GM04503 (cell line): ENCODE measurements at places on chromosomes 4 and X.

- peak; percentile 44 for DNase-seq
Observed at GRCh38 chrX:43958529-43958928, 14.7 kb downstream of the NDP start.

DNA sequence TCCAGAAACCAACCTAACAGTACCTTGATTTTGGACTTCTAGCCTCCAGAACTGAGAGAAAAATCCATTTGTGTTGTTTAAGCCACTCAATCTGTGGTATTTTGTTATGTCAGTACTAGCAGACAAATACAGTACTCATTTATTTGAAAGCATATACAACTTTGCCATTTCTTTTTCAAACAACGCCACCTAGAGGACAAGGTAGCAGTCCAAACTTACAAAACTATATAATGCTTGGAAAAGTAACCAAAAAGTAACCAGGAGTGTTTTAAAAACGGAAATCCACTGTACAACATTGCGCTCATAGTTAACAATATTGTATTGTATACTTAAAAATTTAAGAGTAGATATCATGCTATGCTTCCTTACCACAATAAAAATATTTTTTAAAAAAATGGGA lies 37.0 kb upstream of the FGF13 start:
- no peak for DNase-seq

DNA sequence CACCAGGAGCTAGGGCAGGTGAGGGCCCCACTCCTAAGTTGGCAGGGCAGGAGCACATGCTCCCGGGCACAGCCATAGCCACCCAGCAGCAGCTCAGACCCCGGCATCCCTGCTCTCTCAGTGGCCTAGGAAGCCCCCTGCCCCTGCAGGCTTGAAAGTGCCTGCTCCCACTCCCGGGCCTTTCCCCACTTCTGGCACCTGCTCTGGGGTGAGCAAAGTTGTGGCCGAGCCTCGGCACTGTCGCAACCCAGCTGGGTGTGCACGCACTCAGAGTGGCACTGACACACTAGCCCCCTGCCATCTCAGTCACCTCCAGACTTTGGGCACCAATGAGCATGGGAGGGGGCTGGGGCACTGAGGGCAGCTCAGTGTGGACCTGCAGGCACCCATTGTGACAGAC lies 60.8 kb upstream of the CDKN2AIP start:
- no peak for DNase-seq

DNA sequence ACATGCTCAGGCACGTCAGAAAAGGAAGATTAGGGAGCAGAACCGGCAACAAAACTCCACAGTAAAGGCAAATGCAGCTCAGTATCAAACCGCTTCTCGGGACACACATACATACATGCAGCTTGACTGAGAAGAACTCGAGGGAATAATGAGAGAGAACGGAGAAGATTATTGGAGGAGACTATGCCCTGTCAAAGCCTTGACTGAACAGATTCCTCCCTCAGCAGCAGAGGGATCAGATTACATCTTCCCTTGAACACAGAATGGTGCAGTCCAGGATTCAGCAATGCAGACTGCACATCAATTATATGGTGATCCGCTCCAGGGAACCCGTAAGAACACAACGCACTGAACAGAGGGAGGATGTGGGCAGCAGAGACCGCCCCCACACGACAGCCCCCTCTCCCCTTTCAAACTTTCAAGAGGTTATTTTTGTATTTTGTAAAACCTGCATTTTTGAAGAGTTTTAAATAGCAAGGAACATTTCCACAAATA lies 183.2 kb downstream of the FBXW7 start:
- DNase-seq: peak; percentile 93

DNA sequence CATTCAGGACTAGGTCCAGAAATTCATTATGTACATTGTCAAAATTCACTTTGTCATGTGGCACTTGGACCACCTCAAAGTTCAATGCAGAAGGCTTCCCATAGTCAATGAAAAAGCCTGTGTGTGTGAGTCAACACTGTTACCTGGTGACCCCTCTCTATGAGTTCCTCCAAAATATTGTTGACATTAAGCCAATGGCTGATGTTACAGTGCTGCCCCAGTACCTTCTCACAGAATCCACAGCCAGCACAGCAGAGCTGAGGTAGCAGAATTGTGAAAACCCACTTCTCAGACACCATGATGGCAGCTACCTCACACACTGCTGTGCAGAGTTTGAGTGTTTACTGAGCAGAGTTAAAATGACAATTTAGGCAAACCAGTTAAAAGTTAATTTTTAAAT lies 22.4 kb upstream of the UGT2B4 start:
- DNase-seq: no peak

DNA sequence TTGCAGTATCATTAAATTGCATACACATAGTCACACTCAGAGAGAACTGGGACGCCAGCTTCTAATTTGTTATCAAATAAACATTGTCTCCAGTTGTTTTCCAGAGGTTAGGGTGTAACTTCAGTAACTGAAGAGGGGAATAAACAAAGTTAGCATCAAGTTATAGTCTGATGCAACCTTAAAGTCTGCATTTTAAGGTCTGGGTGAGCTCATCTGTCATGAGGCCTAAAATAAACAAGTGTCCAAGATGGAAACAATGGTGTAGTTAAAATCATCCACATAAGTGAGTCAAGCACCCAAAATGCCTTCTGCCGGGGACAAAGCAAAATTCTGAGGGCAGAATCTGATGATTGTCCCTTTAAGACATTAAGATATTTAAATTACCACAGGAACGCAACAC lies 70.3 kb upstream of the EMCN start:
- DNase-seq: no peak

DNA sequence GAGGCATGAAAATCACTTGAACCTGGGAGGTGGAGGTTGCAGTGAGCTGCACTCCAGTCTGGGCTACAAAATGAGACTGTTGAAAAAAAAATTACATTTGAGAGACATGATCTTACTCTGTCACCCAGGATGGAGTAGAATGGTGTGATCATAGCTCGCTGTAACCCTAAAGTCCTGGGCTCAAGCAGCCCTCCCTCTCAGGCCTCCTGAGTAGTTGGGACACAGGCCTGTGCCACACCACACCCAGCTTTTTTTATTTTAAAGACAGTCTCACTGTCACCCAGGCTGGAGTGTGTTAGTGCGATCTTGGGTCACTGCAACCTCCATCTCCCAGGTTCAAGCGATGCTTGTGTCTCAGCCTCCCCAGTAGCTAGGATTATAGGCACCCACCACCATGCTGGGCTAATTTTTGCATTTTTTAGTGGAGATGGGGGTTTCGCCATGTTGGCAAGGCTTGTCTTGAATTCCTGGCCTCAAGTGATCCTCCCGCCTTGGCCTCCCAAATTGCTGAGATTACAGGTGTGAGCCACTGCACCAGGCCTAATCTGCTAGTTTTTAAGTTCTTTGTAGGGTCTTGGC lies 6.1 kb downstream of the RPS3A start:
- DNase-seq: no peak

DNA sequence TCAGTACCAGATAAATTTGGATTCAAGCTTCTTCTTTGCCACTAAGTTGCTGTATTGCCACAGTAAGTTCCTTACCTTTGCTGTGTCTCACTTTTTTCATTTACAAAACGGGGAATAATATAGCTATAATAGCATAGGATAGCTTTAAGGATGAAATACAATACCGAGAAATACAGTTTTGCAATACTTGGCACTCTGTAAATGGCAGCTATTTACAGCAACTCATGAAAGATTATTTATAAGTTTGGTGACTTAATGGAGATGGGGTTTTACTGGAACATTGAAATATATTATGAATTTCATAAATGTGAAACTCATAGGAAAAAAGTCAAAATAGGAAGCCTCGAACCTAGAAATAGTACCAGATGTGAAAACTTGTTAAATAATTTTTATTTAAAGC lies 27.6 kb downstream of the ANXA10 start:
- no peak for DNase-seq

DNA sequence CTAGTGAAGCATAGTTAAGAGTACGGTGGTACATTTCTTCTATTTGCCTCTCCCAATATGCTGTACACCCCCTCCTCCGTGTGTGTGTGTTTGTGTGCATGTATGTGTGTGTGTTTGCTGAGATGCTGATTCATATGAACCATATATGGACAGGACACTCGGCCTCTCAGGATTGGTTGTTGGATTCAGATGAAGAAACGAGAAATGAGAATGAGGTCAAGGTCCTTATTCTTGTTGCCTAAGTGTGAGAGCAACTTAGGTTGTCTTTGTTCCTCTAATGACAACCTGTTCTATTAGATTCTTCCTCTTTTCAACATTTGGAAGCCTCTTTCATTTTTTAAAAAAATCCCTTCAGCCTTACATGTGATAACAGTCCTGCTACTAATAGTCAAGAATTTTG lies 1387.6 kb downstream of the STIM2 start:
- DNase-seq: no peak

DNA sequence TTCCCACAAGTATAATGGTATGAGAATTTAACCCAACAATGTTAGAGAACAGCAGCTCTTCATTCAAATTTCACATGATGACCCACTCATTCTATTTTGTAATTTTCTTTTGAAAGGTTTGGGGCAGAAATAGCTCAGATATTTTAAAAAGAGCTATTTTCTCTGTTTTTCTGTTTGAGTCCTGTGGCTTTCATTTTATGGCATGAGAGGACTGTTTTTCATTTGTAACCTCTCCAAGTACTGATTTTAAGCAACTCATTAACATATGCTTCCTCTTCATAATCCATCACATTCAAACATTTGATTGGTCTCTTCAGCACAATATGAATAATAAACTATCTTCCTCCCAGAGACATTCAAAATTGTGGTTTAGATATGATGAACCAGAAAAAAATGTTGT lies 129.0 kb upstream of the TEX13A start:
- DNase-seq: peak; percentile 21
